Suppressor macrophage treated with lipopolysaccharide for 4 hours (primary cell): ENCODE measurements at places on chromosomes 3 and 15.

DNA sequence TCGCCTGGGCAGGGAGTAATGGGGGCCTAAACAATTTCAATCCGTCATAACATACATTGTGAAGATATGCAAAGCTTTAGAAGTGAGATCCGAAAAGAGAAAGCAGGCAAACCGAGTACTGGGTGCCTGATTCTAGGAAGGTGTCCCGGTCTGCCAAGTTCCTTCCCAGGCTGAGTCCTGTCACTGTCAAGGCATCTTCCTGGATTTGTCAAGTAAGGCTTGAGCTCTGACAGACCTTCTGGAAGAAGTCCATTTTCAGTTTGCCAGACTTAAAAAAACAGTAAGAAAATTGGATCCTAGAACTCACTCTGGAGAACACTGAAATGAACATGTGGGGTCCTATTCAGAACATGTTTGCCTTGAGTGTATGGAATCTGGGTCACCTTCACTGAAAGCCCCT, 253.9 kb downstream of the RORA start:
- DNase-seq = no peak

DNA sequence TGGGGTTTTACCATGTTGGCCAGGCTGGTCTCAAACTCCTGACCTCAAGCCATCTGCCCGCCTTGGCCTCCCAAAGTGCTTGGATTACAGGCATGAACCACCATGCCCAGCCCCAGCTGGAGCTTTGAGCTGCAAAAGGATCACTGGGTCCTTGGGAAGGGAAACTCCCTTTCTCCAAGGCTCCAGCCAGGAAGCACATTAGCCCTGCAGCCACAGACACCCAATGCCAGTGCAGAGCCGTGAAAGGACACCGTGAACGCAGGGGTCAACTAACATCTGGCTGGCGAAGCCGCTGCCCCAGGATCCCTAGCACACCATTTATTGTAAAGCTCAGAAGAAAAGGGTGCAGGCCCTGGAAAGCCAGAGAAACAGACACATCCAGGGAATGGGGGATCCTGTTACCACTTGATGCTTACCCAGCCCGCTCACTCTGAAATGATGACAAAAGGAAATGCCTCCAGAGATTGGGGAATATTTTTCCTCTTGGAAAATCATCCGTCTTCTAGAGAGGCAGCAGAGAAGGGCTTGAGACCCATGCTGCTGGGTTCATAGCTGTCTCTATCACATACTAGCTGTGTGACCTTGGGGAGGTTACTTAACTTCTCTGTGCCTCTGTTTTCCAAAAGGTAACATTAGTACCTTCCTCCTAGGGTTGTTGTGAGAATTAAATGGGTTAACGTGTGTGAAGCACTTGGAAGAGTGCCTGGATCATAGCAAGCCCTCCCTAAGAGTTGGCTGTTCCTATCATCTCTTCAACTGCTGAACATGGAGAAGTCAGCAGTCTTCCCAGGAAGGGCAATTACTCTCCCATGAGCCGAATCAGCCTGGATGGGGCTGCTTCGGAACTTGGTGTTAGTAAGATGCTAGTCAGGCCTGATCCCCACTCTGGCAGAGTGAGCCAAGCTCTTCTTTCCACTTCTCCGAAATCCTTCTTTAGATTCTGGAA, 40.8 kb downstream of the LMCD1 start:
- DNase-seq = no peak

DNA sequence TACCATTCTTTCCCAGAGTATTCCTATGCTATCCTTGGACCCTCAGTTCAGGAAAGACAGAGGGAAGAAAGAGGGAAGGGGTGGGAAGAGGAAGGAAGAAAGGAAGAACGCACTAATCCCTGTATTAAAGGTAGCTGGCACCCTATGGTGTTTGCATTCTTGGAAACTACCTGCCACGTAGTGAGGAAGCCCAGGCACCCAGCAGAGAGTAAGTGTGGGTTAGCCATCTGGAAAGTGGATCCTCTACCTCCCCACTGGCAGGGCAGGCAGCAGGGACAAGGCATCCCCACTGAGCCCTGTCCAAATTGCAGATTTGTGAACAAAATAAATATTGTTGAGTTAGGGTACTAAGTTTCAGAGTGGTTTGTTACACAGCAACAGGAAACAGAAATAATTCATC, 8.8 kb downstream of the RBP1 start:
- DNase-seq = no peak

DNA sequence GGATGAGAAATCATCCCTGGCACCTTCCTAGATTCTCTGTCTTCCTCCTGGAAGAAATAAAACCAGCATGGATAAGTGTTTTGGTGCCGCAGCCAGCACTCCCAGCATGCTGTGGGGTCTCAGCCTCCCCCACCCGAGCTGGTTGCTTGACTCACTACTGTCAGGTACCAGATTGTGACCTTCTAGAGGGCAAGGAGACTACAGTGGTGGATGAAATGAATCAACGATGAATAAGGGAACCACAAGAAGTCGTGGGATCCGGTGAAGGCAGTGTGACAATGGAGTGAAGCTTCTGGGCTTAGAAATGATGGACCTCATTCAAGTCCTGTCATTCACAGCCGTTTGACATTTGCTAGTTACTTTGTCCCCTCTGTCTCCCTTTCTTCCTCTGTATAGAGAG, 50.2 kb upstream of the SLCO3A1 start:
- DNase-seq = no peak

- no peak for DNase-seq
Measured at GRCh38 chr3:118587037-118587741, 447.5 kb downstream of the IGSF11 start.

- DNase-seq = no peak
Measured at GRCh38 chr3:44827196-44827595, 34.5 kb upstream of the TMEM42 start.

GRCh38 chr3:179292450-179292849, 30.4 kb upstream of the ZNF639 start:
- no peak for DNase-seq

GRCh38 chr15:66364944-66365528, 8.6 kb upstream of the TIPIN start:
- DNase-seq = no peak

DNA sequence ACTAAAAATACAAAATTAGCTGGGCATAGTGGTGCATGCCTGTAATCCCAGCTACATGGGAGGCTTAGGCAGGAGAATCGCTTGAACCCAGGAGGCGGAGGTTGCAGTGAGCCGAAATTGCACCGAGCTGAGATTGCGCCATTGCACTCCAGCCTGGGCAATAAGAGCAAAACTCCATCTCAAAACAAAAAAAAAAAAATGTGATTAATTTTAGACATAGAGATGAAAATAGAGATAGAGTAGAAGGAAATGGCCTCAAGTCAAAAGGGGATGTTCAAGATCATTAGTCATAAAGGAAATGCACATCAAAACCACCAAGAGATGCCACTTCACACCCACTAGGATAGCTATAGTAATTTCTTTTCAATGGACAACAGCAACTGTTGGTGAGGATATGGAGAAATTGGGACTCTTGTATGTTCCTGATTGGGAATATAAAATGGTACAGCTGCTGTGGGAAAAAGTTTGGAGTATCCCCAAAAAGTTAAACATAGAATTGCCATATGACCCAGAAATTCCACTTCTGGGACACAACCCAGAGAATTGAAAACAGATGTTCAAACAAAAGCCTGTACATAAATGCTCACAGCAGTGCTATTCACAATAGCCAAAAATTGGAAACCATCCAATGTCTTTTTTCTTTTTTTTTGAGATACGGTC, 55.4 kb downstream of the ABHD2 start:
- DNase-seq = peak; percentile 81

GRCh38 chr3:27653803-27654558, 68.1 kb downstream of the EOMES start:
- no peak for DNase-seq

DNA sequence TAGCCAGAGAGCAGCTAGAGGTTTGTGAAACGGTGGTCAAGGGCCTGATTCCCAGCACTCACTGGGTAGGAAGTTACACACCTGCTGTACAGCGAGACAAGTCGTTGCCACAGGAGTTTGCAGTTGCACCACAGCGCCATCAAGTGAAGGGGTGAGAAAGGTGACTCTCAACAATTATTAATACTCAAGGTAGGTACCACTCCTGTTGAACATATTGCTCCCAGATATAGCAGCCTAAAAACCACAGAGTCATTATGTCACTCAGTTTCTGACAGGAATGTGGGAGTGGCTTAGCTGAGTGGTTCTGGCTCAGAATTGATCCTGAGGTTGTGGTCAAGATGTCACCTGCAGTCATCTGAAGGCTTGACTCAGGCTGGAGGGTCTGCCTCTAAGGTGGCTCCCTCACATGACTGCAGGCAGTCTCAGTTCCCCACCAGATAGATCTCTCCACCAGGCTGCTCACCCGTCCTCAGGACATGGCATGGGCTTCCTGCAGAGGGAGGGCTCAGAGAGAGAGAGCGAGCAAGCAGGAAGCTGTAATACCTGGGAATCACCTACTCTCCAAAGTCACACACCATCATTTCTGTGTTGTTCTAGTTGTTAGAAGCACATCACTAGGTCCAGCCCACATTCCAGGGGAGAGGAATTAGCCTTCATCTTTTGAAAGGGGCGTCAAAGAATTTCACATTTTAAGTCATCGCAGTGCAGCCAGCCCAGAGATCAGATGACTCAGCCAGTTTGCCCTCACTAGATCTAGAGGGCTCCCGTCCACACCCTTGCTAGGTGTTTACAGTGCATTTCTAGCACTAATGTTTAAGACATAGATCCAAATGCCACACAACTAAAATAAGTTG, 17.0 kb upstream of the ANO10 start:
- DNase-seq = no peak

DNA sequence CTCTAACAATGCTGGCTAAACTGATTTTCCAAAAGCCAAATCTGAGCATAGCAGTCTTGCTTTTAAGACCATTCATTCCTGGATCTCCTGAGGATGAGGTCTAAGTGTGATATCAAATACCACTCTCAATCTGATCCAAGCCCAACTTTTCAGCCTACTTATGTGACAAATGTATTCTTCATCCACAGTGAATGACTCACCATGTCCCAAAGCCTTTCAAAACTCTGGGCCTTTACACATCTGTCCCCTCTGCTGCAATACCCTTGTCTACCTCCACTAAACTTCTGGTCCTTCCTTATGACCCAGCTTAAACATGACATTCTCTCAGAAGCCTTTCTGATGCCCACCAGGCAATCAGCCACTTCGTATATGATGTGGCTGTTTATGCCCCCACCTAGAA, 4.6 kb downstream of the ANAPC13 start:
- DNase-seq = no peak

DNA sequence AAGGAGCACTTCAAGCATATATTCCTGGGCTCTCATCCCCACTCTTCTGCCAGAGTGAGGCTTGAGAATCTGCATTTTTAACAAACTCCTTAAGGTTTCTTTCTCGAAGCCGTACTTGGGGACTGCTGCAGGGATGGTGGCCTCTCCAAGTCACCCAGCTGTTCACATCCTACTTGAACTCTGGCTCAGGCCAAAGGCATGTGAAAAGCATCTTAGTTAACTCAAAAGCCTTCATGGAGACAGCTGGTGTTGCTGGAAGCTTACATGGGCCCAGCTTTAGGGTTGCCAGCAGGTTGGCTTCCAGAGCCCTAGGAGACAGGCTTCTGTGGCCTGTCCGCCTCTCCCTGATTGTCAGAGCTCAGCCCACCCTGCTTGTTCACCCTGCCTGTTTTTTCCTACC, 139.2 kb downstream of the THSD4 start:
- DNase-seq = no peak

DNA sequence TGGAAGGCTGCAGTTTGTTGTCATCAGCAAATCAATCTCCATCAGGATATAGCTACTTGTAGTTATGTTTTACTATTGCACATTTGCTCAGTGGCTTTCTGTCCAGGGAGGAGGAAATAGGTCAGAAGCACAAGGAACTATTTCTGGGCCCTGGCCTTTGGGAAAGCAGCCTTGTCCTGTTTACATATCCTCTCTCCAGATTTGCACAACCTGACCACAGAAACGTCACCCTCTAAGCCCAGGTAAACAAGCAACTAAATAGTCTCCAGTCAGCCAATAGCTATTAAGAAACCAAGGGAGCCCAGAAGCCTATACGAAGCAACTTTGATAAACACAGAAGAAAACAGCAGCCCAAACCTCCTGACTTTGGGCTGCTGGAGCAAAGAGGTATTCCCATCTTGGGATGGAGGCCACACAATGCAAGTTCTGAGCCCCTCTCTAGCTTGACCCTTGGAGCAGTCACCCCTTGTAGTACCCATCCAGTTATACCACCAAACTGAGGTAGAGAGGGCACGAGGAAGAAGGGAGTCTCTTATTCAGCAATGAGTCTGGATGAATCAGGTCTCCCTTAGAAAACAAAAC, 2.3 kb upstream of the FEM1B start:
- DNase-seq = peak; percentile 57

DNA sequence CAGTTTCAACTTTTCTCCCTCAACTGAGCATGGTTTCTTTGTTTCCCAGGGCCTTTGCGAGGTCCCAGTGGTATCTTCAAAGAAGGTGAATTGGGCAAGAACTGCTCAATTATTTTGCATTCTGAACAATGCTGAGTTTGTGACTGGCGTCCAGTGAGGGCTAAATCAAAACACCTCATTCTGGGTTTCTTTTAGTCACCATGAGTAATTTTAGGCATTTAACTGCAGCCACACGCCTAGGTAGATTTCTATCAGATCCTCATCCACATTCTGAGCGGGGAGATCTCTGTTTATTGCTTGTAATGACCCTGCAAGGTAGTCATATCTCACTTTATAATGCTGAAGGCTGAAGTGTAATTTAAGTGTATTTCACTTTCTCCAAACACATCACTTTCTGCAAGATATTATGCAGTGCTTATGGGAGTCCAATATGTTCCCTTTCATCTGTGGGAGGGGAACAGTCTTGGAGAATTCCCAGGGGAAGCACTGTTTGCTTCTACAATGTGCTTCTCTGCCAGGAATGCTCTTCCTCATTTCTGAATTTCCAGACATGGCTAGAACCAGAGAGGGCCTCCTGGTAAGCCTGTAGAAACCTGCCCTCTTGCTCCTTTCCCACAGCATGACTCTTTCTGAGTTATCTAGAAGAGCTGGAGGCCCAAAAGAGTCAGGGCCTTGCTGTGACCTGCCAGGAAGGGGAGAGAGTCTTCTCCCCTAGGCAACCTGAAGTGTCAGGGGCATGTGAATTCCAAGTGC, 91.7 kb downstream of the FRMD4B start:
- no peak for DNase-seq

DNA sequence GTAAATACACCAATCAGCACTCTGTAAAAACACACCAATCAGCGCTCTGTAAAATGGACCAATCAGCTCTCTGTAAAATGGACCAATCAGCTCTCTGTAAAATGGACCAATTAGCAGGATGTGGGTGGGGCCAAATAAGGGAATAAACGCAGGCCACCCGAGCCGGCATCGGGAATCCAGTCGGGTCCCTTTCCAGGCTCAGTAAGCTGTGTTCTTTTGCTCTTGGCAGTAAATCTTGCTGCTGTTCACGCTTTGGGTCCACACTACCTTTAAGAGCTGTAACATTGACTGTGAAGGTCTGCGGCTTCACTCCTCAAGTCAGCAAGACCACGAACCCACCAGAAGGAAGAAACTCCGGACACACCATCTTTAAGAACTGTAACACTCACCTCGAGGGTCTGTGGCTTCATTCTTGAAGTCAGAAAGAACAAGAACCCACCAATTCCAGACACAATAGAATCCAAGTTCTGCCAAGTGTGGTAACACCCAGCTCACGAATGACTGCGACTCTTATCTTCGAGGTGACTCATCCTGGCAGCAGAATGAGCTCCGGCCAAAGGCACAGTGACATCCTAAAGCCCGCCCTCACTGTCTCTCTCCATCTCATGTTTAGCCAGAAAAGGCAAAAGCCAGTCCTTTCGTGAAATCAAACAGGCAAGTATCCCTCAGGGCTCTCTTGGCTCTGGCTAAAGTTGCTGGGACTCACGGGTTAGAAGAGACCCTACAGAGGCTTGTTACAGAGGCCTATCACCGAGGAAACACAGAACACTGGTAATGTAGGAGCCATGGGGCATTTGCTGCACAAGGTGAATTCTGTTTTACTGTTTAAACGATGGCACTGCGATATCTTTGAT, 155.2 kb downstream of the FAM43A start:
- no peak for DNase-seq
